ENCODE measurements at places on chromosomes 3 and 15.

- no peak for DNase-seq
These were observed 265.6 kb upstream of the THBS1 start for GRCh38 chr15:39315206-39315850.

DNA sequence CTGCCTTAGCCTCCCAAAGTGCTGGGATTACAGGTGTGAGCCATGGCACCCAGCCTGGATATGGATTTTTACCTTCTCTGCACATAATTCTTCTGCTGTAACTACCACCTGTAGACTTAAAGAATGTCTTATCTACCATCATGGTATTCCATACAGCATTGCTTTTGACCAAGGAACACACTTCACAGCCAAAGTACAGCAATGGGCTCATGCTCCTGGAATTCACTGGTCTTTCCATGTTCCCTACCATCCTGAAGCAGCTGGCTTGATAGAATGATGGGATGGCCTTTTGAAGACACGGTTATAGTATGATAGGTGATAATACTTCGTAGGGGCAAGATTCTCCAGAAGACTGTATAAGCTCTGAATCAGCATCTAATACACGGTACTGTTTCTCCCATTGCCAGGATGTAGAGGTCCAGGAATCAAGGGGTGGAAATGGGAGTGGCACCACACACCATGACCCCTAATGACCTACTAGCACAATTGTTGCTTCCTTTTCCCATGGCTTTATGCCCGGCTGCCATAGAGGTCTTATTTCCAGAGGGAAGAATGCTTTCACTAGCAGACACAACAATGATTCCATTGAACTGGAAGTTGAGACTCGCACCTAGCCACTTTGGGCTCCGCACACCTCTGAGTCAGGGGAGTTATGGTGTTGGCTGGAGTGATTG lies 60.9 kb upstream of the CDV3 start:
- no peak for DNase-seq

GRCh38 chr3:78285032-78285728 lies 1245.3 kb downstream of the ROBO2 start:
- DNase-seq = no peak

DNA sequence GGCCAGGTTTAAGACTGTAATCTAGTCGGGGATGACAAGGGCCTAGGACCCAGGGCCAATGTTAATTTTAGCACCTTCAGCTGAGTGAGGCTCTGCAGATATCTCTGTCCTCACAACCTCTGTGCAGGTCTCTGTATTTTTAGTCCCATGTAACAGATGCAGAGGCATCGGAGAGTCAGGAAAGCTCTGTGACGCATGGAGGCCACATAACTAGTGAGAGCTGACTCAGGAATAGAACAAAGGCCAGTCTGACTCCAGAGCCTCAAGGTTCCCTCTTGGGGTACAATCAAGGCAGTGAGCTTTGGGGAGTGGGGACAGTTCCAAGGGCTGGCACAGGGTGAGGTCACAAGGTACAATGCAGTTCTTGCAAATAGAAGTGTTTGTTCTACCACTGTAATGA lies 31.0 kb downstream of the FSTL1 start:
- DNase-seq = no peak

DNA sequence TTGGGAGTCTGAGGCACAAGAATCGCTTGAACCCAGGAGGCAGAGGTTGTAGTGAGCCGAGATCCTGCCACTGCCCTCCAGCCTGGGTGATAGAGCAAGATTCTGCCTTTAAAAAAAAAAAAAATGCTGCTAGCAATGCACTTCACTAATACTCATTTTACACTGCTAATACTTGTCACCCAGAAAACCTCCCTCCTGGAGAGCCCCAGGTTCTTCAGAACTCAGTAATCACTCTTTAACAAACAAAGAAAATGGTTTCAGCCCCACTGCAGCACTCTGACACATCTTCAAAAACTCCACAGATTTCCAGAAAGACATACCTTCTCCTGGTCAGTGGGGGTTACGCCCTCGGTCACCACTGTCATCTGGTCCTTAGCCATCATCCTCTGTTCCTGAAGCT lies 366.7 kb downstream of the SHQ1 start:
- DNase-seq = no peak

DNA sequence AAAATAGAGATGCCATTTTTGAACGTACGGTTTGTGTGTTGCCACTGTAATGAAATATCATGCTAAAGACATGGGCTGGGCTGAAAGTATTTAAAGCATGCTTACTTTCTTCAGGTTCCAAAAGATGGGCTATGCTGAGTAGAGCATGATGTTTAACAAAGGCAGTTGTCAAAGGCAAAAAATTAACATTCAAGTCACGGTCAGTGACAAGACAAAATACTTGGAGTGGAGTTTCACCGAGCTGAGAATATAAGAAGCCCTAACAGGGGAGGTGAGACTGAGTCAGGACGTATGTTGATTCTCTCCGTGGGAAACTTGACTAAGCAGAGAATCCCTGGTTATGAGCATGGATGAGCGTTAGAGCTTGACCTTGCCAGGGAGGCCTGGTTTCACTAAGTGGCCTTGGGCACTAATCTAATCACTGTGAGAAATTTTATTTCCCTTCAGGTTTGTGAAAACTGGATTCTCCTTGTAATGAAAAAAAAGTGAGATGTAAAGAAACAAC lies 218.2 kb upstream of the ADAMTS9 start:
- no peak for DNase-seq

DNA sequence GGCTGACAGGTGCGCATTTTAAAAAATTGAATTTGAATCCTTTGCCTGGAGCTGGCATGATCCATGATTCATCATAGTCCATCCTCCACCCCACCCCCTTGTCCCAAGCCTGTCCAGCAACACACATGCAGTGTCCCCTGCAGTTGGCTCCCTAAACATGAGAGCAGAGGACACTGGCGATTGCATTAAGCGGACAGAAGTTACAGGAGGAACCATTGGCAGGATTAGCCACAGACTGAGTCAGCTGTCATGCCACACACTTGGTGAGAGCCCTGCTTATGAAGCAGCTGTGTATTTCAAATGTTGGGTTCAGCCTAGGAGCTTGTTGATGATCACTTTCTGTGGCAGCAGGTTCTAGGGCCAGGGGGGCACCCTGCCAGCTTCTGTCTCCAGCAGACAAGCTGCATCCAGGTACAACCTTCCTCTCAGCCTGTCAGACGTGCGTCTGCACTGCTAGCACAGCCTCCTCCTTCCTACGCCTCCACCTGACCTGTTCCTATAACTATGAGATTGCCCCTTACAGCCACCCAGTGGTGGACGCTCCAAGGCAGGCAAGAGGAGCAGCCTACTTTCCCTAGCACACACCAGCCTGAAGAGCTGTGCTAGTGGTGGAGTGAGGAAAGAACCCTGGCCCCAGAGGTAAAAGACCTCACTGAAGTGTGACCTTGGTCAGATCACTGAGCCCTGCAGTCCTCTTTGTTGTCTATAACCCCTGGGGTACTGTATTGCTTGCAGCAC lies 121.9 kb downstream of the SLCO3A1 start:
- DNase-seq = no peak

GRCh38 chr3:51975852-51976549 lies 1.1 kb downstream of the ABHD14A start:
- DNase-seq = peak; percentile 87

DNA sequence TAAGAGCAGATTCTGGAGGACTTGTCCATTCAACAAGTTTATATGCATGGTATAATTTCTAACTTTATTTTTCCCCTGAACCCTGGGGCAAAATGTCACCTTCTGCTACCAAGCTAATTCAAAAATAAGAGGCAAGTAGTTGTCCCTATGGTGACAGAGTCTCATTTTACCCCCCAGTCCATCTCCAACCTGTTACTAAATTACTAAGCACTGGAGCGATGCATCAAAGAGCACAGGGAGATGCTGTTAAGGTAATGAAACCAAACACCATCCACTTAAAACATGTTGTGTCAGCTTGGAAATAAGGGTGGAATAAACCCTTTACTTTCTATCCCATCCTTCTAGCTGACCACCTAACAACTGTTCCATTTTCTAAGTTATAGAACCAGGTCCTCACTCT lies 417.4 kb upstream of the ATP11B start:
- DNase-seq = no peak

DNA sequence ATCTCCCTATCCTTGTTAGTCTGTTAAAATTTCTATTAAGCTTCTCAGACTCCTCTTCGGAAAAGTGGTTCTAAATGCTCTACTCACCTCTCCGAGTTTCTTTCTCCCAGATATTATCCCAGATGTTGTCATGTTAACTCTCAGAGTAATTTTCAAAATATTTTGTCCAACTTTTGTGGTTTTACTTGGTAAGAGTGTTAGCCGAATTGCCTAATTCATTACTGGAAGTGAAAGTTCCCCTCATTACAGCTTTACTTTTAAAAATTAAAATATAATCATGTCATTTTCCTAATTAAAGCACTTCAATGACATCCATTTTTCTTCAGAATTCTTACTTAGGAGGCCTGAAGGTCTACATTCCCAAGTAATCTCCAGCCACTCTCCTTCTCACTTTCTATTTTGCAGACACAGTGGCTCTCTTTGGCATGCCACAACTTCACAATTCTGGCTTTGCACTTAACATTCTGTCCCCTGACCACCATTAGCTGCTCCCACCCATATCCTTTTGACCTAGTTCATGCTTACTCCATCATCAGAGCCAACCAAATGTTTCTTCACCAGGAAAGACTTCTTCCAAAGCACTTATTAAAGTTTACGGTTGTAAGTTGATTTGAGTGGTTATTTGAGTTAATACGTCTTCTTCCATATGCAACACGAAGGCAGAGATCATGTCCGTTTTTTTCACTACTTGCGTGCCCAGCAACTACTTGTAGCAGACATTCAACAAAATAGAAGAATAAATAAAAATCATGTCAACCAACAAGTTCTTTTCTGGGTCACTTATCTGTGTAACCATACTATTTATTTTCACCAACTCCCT lies 10.2 kb upstream of the TIPARP start:
- no peak for DNase-seq

DNA sequence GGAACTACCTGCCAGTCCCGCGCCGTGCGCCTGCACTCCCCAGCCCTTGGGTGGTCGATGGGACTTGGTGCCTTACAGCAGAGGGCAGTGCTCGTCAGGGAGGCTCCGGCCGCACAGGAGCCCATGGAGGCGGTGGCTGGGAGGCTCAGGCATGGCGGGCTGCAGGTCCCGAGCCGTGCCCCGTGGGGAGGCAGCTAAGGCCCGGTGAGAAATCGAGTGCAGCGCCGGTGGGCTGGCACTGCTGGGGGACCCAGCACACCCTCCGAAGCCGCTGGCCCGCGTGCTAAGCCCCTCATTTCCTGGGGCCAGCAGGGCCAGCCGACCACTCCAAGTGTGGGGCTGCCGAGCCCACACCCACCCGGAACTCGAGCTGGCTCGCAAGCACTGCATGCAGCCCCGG lies 580.2 kb downstream of the ZIC1 start:
- DNase-seq = no peak

- DNase-seq = no peak
These were observed 140.6 kb upstream of the TMCO5A start for GRCh38 chr15:37793851-37794250.

- no peak for DNase-seq
These were observed 57.8 kb upstream of the TGFBR2 start for GRCh38 chr3:30548600-30548999.

DNA sequence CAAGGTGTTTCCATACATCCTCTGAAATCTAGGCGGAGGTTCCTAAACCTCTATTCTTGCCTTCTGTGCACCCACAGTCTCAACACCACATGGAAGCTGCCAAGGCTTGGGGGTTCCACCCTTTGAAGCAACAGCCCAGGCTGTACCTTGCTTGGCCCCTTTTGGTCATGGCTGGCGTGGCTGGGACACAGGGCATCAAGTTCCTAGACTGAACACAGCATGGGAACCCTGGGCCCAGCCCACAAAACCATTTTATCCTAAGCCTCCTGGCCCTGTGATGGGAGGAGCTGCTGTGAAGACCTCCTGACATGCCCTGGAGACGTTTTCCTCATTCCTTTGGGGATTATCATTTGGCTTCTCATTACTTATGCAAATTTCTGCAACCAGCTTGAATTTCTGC lies 739.0 kb upstream of the NECTIN3 start:
- peak; percentile 32 for DNase-seq

DNA sequence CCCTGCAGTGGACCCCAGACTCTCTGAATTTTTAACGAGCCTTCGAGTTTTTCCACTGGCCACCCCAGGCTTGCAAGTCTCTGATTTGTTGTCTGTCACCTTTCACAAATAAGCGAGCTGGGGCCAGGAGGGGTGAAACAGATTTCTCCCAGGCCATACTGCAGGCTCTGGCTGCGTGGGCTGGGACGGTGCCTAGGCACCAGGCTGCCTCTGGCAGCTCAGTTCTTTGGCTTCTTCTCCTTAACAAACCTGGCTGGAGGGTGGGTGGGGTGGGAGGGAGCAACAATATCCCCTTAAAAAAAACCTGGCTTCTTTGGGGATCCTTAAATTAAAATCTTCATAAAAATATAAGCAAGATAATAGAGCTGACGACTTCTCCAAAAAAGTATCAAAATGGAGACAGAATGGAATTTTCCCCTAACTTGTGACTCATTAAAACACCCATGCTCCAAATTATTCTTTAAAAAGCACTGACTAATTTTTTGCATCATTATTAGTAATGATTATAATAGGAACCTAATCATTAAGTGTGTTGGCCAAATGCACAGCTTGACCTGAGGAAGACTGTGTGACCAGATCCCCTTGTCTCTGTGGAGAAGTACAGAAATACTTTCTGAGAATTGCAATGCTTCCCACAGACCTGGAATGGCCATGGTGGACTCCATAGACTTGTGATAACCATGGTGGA lies 84.1 kb downstream of the SNRK start:
- DNase-seq = no peak

DNA sequence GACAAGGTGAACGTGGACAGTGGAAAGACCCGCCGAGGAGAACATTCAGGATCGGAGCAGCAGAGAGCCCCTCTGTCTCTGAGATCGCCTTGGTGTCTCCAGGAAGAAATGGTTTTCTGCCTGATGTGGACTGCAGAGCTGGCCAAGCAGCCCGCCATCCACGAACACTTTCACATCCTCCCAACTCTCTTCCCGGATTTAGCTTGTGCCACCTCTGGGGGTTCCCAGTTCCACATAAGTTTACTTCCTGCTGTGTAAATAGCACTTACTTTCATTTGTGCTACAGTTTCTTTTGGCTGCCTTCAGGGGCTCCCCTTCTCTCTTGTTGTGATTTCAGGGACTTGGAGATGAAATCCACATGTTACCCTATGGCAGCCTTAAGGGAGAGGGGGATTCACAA lies 48.4 kb downstream of the SEMA5B start:
- DNase-seq = no peak

- no peak for DNase-seq
These were observed 85.2 kb downstream of the NR2F2 start for GRCh38 chr15:96415513-96416217.

DNA sequence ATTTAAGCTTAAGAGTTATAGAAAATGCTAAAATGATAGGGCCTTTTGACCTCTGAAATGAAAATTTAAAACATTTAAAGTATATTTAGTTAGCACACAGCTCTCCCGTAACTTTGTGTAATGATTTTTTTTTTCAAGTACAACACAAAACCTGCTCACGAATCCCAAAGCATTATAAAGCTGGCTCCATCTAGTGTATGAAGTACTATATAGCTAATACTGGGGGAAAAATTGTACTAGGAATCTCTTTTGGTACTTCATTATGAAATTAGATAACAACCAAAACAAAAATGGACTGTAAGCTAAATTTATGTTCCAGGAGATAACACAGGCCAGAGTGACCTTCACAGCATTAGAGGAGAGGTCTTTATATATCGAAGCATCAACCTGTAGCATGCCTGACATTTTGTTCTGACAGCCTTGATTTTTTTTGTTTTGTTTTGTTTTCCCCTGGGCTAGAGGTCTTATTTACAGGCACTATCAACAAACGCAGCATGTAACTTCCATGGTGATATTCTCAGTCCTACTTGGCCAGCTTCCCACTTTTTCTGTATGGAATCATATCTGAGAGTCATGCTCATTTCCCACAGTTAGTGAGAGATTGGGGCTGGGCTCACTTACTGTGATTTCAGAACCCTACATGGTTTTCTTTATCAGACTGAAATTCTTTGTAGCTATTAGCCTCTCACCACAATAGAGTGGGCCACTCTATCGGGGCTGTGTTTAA lies 116.3 kb downstream of the MITF start:
- no peak for DNase-seq

Measured in lower lobe of right lung (tissue), 2 donors.